ENCODE measurements at places on chromosomes 2 and 18.
A peak's percentile ranks its signal among the peaks of the same experiment; 100 is the strongest.

DNA sequence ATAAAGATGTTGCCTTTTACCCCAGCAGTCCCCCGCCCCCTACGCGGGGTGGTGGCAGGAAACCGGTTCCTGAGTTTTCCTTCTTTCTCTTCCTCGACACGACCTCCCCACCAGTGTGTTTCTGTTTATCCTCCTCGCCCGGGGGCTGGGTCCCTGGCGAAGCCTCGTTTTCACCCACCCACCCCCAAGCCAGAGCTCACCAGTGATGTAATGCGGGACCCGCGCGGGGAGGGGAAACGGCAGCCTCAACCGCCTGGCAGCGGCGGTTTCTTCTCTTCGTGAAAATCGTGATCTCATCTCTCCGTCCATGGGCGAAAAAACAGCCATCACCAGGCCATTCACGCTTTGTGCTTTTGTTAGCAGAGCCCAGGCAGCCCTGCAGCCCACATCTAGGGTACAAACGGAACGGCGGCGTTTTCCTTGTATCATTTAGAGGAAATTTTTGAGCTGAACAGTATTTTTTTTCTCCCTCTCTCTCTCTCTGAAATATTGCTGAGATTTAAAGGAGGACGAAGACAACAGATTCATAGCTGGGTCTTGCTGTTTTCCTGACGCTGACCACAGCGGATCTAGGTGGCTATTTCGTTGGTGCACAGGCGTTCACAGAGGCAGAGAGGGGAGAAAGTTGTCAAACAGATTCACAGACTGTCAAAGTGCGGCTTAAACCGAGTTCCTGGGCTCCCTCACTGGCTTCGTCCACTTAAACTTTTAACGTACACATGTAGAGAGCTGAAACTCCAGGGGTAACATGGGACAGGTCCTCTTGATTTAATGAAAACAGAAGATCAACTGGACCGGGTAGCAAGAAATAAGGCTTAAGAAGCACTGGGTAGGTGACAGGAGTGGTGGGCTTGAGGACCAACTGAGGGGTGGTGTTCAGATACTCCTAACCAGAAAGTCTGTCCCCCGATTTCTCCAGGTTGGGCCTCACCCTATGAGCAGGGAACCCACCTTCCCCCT is 21.9 kb upstream of the PAX3 start:
- DNase-seq = peak; percentile 55

GRCh38 chr2:143730155-143730952 is 601.1 kb downstream of the ARHGAP15 start:
- no peak for DNase-seq

- DNase-seq = no peak
These were observed 67.9 kb upstream of the ALPP start for GRCh38 chr2:232310696-232311095.

DNA sequence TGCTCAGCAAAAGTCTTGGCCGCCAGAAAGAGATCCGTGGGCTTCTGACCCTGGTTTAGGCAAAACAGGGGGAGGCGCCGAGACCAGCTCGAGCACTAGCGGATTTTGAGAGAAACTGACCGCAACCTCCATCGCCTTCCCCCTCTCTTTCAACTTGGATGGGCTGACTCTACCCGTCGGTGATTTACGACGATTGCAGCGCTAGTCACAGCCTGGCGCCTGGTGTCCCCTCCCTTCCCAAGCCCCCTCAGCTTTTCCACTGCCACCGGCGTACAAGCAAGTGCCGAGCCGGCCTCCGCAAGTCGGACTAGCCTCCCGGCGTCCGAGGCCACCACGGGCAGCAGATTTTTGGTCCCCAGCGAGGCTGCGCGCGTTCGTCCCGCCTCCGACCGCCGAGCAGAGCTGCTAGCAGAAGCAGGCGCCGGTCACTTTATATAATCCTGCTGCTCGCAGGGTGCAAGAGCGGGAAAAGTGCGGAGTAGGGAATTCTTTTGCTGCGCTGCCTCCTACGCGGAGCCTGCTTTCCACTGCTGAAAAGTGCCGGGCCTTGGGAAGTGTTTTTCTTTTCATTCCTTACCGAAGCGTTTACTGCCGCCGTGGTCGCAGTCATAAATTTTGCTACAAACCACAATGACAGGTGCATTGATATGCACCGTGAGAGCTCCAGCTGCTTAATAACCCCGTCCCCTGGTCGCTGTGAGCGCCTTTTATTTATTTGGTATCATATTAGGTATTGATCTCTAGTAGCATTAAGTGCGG is 7.7 kb downstream of the HOXD3 start:
- no peak for DNase-seq
